Keratinocyte (primary cell): ENCODE measurements at places on chromosomes 2 and 18.

DNA sequence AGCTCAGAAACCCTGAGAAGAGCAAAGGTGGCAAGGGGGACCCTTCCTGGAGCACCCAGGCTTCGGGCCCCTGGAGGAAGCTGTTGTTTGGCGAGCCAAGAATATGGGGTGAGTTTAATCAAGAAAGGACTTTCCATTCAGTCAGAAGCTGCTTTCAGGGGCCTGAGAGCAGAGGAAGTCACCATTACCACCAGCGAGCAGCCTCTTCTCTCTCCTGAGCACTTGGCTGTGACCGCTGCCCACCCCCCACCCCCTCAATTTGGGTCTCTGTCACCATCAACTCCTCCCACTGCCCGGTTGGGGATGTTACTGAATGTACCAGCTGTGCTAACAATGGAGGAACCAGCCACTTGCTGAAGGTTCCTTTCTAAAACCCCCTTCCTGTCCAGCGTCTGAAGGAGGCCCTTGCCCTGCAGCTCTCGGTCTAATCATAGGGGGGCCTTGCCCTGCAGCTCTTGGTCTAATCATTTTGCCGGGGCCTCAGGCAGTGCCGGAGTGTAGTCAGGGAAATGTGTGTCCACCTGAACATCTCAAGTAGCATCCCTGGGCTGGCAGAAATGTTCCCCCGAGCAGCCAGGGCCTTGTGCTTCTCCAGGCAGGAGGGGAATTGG is 943 bp downstream of the INPP5D start:
- no peak for DNase-seq

- DNase-seq, result no peak
Observed at GRCh38 chr2:11998626-11999378, 252.4 kb downstream of the LPIN1 start.

- DNase-seq, result no peak
Observed at GRCh38 chr2:174952607-174953006, 52.6 kb downstream of the CHN1 start.

- DNase-seq, result no peak
Observed at GRCh38 chr2:10369269-10370255, 66.9 kb downstream of the HPCAL1 start.

DNA sequence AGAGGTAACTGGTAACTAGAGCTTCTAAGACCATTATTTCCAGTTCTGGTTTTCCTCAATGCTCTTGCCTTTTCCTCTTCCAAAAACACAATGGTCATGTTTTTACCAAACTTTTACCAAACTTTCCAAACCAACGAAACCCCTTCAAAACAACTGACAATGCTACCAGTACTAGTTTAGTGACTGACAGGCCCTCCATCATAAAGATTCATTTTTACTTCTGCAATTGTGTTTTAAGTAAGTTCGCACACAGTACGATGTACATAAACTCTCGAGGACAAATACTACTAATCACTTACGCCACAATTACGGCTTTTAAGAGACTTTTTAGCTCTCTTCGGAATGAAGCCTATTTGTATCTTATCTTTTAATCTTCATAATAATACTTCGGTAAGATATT is 900 bp downstream of the C18orf32 start:
- DNase-seq, result no peak

GRCh38 chr18:64037812-64038414 is 68.0 kb downstream of the SERPINB8 start:
- no peak for DNase-seq

- no peak for DNase-seq
Observed at GRCh38 chr18:61245276-61245675, 88.0 kb upstream of the CDH20 start.

DNA sequence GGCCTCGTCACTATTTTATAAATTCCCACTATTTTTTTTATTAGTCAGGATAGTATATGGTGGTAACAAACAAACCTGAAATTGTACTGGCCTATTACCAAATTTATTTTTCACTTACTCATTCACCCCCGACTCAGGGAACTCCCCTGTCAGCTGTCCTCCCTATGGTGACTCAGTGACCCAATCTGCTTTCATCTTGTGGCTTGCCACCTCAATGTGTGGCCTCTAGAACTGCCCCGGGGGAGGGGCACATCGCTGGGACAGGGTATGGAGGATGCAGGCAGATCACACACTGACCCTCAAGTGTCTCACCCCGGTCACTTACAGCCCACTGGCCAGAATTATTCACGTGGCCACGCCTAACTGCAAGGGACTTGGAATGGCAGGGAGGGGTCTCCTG is 71.6 kb downstream of the ACTR2 start:
- no peak for DNase-seq

- no peak for DNase-seq
Observed at GRCh38 chr18:28075501-28075900, 101.4 kb downstream of the CDH2 start.

DNA sequence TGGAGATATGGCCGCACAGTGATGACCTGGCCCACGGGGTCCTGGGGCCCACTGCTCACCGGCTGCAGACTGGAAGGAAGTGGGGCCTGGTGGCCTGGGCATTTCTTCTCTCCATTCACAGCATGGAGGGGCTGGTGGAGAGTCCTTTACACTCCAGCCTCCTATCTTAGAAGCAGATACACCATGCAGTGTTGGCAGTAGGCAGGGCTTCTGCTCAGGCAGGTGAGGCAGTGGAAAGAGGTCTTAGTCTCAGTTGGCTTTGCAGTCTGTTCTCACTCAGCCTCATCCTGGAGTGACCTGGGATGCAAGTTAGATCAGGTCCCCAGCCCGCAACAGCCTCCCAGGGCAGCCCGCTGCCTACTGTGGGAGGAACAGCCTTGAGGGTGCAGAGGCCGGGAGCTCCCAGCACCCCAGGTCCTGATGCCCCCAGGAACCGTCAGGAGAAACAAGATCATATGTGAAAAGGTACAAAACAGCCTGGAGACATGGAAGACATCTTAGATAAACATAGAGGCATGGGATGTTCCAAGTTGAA is 45.8 kb upstream of the OTOS start:
- DNase-seq, result no peak

DNA sequence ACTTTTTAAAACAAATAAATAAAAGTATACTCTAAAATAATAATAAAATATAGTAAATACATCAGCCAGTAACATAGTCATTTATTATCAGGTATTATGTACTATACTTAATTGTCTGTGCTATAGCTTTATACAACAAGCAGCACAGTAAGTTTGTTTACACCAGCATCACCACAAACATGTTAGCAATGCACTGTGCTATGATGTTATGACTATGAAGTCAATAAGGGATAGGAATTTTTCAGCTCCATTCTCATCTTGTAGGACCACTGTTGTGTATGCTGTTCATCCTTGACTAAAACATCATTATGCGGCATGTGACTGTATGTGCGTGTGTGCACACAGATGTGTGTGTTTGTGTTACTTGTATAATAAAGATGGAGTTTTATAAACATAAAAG is 137.5 kb downstream of the LYPD6B start:
- no peak for DNase-seq

- no peak for DNase-seq
Observed at GRCh38 chr2:173288561-173288960, 66.1 kb upstream of the CDCA7 start.
